Activated T-helper 1 cell treated with anti-CD3 and anti-CD28 coated beads, Interleukin-2, amount 50 U/mL, for 16 hours (primary cell): ENCODE measurements at places on chromosomes 2 and 18.

DNA sequence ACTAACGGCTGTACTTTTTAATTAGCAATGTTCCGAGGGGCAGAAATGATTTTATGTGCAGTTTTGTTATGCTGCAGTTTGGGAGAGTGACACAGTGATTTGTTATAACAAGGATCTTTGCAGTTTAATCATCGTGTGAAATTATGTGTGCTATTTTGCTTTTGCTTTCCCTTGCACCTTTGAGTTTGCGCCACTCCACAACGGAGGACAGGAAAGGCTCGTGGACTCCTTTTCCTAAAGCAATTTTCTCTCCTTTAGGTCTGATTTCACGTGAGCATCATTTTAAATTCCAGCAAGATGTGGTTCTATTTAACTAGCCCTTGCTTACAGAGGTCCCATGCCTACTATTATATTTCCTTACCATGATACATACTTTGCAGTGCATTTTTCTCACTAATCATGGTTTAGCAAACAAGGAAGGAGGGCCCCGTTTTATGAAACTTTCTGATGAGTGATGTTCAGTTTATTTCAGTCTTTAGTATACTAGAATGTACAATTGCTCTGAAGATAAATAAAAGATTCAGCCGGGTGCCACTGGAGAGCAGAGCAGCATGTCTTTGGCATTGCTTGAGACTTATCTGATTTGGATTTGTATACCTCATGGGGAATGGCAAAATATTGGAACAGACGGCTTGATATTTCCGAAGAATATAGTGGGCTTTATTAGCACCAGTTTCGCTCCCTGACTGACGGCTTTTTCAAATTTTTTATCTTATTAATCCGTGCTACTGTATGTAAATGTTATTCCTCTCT lies 528.2 kb upstream of the FANCL start:
- no peak for DNase-seq

DNA sequence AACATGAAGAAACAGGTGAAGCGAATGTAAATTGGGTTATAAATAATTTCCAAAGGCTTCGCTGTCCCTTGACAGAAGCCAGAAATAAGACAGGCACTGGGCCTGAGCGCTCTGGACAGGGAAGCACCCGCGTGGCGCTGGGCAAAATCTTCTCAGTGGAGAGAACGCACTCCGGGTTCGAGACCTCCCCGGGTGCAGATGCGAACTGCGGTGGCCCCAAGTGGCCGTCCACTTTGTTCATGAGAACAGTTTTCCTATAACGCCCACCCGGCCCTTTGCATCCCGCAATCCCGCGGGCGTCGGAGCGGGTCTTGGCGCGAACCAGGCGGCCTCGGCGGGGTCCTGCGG lies 651 bp upstream of the DPYSL5 start:
- no peak for DNase-seq

DNA sequence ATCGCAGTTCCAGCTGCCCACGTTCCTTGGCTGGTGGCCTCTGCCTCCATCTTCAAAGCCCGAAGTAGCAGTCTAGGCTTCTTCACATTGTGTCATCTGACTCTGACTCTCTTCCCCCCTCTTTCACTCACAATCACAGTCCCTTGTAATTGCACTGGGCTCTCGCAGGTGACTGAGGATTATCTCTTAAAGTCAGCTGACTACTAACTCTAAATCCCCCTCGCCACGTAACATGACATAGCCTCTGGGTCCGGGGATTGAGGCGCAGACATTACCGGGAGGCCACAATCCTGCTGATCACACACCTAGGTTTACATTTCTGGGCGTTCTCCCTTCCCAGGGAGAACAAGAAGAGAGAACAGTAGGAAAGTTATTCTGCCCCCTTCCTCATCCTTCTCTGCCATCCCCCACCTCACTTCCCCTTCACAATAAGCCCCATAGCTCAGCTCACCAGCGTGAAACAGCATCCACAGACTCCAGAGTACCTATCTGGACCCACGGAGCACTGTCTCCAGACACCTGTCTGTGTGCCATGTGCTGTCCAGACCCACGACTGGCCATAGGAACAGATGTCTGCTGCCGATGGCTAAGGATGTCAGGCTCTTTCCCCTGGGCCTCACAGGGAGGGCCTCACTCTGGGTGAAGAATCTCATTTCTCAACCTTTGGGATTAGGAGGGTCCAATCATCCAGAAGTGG lies 64.3 kb upstream of the FZD7 start:
- DNase-seq: no peak

GRCh38 chr2:24272907-24273306 lies 87.4 kb downstream of the ITSN2 start:
- DNase-seq: no peak

DNA sequence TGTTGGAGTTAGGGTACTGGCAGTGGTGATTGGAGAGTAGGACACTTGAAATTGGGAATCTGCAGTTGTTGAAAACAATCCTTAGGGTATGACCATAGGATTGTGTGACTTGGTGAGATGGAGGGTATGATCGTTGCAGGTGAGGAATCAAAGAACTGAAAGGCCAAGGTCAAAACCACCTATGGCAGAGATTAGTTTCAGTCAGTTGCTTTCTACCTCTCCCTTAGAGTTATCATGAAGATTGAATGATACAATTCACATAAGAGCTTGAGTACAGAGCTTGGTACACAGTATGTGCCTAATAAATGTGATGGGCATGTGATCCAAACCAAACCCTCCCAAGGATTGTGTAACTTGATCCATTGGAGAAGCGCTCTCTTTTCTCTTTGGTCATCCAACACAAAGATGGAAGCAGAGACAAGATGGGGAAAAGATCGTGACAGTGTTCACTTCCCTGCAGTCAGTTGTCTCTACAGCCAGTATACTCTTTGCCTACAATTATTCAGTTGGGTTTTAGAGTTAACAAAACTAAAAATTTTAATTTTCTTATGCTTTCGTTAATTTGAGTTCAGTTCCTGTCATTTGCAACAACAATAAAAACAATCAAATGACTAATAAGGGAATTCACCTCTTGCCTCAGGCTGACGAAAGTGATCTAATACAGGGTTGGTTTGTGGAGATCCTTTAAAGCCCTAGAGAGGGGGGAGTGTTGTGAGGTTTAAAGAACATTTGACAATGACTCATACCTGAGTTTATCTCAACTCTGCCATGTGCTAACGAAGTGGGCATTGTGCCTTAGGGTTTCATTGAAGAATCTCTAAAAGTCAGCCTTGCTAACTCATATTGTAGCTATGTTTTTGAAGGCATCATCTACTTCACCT lies 14.8 kb upstream of the SMAD2 start:
- no peak for DNase-seq

GRCh38 chr2:226064932-226065570 lies 665.5 kb downstream of the NYAP2 start:
- no peak for DNase-seq

- no peak for DNase-seq
These were observed 204.8 kb downstream of the TFCP2L1 start for GRCh38 chr2:121080013-121080772.

GRCh38 chr2:146701183-146701582 lies 1143.6 kb upstream of the ACVR2A start:
- no peak for DNase-seq

- no peak for DNase-seq
These were observed 675 bp downstream of the FZD5 start for GRCh38 chr2:207768866-207769596.

- no peak for DNase-seq
These were observed 24.3 kb upstream of the LDLRAD4 start for GRCh38 chr18:13194239-13194638.

DNA sequence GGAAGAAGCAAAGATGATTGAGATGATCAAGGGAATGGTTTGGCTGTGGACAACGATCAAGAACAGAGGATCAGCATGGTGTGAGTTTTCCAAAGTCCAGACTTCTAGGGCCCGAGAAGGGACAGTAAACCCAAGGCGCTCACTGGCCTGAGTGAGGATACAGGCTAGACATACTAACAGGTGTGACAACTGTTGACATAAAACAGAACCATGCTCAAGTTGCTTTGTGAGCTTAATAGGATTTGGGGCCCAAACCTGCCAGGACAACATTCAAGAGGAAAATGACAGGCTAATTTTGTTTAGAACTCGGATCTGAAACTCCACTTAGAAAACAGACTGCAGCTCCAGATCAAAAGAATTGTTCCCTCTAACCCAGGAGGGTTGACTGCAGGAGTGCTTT lies 68.1 kb upstream of the ACKR3 start:
- DNase-seq: no peak

DNA sequence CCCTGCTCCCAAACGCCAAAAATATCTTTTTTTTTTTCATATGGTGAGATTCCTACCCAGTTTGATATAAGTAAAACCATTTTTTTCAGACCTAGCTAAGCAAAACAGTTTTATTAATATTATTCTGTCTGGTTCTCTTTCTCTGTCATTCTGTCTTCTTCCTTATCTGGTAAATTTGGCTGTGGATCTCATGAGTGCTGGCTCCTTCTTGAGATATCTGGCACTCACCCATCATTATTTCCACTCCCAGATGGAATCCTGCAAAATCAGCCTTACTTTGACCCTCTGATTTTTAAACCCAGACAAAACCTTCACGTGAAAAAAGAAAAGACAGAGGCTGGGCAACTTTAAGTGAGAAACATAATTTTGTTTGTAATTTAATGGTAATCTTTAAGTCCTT lies 373.6 kb downstream of the NYAP2 start:
- DNase-seq: no peak

DNA sequence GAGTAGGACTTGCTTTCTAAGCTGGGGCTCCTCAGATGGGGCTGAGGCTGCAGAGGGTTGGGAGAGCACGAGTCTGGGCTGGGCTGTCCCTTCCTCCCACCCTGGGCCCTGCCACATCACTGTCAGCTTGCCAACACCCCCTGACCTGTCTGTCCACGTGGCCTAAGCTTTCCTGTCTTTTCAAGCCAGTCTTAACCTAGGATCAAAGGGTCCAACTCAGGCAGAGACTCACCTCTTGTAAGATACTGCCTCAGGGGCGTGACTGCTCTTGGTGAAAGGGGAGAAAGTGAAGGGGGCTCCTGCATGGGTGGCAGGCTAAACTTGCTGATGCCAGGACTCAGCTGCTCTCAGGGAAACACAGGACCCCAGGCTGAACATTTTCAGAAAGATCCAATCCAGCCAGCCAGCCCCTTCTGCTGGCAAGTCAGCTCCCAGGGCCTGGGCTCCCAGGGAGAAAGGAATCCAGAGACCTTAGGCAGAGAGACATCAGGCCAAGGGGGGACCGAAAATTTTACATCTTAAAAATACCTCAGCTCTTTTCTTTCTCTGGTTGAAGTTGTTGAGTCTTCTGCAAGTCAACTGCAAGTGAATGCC lies 144.2 kb upstream of the ID2 start:
- DNase-seq: no peak

GRCh38 chr2:232018181-232018580 lies 56.7 kb downstream of the DIS3L2 start:
- no peak for DNase-seq

DNA sequence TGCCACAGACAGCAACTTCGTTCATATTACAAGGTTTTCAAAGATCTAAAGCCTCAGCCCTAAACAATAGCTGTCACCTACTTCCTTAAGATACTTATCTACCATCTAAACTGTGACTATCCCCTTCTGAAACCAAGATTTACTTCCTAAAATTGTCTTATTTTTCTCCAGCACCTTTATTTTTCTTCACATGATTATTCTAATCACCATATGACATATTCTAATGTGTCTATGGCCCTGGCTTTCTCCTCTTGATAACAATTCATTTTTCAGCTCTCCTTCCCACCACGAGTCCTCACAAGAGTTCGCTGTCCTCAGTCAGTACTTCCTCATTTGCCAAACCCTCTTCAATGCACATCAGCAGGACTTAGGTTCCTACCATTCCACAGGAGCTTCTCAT lies 53.9 kb downstream of the RTTN start:
- DNase-seq: no peak

- DNase-seq: no peak
These were observed 11.9 kb downstream of the NPAS2 start for GRCh38 chr2:100831831-100832230.

DNA sequence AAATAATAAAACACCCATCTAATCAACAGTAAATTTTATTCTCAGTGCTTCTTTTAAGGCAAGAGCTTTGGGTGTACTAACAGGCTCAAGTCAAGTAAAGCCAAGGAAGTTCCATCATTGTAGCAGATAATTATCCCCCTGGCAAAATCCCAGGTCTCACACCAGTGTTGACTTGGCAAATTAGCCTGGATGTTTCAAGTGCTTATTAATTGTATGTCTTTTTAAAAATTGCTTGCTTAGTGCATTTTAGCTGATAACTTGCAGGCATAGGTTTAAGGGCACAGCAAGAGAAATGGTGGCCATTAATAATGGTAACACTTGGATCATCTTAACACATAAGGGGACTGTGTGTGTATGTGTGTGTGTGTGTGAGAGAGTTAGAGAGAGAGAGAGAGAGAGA lies 42.0 kb upstream of the FMNL2 start:
- no peak for DNase-seq

GRCh38 chr2:171747371-171747770 lies 60.1 kb downstream of the DYNC1I2 start:
- no peak for DNase-seq

DNA sequence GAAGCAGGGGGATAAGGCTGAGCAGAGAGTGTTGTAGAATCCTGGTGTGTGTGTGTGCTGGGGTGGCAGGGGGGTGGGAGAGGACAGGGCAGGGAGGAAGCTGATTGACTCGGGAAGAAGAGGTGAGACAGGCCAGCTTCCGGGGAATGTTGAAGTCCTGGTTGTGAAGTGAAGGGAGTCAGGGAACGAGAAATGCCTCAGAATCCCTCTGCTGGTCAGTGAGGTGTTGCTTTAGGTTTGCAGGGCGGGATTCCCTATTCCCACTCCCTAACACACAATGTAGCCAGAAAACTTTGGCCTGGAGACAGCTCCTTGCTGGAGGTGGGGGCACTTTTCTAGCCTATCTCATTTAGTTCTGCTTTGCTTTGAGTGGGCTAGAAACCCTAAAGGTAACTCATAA lies 265.1 kb downstream of the HAUS1 start:
- DNase-seq: no peak

- DNase-seq: no peak
These were observed 25.4 kb downstream of the USP14 start for GRCh38 chr18:183769-184168.

DNA sequence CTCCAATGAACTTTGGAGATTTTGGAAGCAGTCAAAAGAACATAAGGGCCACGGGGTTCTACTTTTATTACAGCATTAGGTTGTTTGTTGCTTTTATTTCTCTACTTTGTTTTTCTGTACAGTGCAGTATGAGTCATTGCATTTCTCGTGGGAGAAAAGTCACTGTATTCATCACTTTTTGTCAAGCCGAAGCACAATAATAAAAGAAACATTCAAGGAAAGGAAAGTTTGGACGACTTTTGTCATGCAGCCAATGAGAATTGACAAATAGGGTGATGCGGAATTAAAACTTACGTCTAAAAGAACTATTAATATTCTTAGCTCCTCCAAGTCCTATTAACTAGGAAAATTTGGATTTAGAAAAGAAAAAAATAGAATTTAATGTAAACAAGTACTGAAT lies 209.9 kb downstream of the TMEM182 start:
- no peak for DNase-seq

DNA sequence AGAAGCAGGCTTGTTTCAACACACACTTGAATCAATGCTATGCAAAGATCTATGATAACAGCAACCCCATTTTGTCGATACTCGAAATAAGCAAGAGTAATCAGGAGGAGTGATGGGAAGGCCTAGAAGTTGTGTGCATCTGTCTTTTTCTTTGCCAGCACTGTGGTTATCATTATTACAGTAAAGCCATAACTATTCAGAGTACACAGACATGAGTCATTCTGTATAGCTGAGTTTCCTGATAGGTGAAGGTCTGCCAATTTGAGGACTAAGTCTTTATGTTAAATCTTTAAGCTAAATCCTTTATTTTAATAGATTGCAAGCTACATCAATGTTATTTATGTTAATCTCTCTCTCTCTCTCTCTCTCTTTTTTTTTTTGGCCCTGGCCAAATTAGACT lies 1344.4 kb upstream of the CELF4 start:
- no peak for DNase-seq

- no peak for DNase-seq
These were observed 8.7 kb downstream of the CTIF start for GRCh38 chr18:48547531-48547981.
